H4 (cell line): ENCODE measurements at places on chromosomes 16 and 17.

- DNase-seq: peak; percentile 80
Measured at GRCh38 chr16:85245307-85246172, 133.3 kb upstream of the CIBAR2 start.

DNA sequence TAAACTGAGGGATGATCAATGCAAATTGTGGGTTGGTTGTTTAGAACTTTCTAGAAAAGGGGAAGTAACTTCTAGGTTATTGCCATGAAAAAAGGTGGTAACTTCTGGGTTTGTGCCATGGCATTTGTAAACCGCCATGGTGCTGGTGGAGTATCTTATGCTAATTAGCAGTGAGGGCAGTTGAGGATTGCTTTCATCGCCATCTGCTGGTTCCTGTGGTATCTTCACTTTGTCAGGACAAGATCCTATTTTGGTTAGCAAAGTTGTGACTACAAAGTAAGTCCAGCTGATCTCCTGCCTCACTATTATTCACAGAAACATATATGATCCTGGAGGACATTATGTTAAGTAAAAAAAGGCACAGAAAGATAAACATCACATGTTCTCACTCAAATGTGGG, 1332.3 kb downstream of the CDH11 start:
- no peak for DNase-seq

DNA sequence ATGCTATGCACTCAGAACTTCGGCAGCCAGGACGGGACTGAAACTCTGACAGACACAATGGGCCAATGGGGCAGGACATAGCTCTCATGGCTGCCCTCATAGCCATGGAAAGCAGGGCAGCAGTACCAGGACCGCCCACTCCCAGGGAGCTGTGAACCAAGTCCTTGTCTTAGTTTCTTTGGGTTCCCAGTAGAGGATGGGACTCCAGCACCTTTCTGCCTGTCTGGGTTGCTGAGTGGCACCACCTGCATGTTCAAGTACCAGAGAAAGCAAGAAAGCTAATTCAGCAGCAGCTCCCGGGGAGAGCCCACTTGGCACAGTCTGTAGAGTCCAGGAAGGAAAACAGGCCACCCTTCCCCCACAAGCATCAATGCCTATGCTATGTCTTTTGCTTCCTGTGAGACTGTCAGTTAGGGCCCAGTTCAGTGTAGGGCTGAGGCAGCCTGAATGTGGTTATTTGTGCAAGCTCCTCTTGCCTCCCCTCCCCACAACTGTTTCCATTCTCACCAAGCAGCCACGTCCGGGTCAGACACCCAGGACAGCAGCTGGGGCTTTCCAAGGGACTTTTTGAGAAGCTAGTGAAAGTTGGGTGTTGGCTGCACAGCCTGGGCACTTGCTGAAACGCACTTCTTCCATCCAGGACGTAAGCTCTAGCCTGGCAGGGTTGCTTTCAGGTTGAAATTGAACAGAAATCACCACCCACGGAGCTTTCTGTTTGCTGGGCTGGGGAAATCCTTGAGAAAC, 7.8 kb downstream of the SUPT4H1 start:
- DNase-seq: no peak

GRCh38 chr16:56689171-56689570, 6.9 kb downstream of the MT1X start:
- no peak for DNase-seq
